ENCODE measurements at places on chromosomes 7 and 10.

DNA sequence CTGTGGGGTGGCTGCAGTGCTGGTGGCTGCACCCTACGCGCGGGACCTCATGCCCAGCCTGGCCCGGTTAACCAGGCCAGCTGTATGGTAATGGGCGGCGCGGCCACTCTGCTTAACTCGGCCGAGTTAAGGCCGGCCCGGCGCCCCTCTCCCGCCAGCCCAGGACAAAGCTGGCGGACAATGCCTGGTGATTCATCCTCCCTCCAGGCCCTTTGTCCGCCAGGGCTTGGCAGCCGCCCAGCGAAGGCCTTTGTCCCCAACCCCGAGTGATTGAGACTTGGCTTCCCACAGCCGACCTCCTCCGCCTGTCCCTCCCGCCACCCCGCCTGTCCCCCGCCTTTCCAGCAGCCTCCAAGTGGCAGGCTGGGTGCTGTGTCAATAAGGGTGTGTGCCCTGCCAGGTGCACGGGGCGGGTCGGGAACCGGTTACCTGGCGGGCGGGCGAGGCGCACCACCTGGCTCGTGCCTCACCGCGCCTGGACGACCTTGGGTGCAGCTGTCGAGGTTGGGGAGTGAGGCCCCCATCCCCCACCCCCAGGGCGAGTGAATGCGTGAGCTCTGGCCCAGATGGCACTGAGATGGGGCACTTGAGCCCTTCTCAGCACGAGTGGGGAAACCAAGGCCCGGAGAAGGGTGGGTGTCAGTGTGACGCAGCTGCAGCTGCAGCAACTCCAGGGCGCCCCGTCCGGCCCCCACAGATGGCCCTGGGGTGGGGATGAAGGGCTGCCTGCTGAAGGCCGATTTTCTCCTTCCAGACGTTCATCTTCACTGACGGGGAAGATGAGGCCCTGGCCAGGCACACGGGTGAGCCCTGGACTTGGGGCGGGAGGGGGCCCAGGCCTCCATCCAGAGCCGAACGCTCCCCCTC, 4.6 kb downstream of the LFNG start:
- DNase-seq = peak; percentile 73

GRCh38 chr10:130817046-130817624, 494.4 kb downstream of the TCERG1L start:
- no peak for DNase-seq

- no peak for DNase-seq
Observed at GRCh38 chr10:131177431-131178327, 133.8 kb downstream of the TCERG1L start.

- DNase-seq = no peak
Observed at GRCh38 chr7:47497367-47498096, 84.4 kb downstream of the TNS3 start.
